Metanephros (tissue), 2 donors: ENCODE measurements at places on chromosomes 5 and 9. TPM values are rescaled to one million over a fixed set of nuclear protein-coding genes. Genes with fewer than 3 reads are reported as not detected.

The CNTNAP3 gene
- total RNA-seq = 9.2 TPM

The NIPSNAP3A gene
- 47.2 TPM for total RNA-seq

The TAS2R1 gene
- not detected for total RNA-seq

The WNT8A gene
- total RNA-seq = 0.18 TPM

The FOXD4L6 gene
- not detected for total RNA-seq

The PCDHA11 gene
- total RNA-seq = 0.82 TPM

The LECT2 gene
- not detected for total RNA-seq

The DMRT2 gene
- total RNA-seq = 7.0 TPM

The S1PR3 gene
- total RNA-seq = 77.5 TPM

The TSTD2 gene
- 26.0 TPM for total RNA-seq

The MYOT gene
- 54.2 TPM for total RNA-seq

The PRSS3 gene
- 0.64 TPM for total RNA-seq

The KIF12 gene
- total RNA-seq = 101 TPM

The SLC34A1 gene
- total RNA-seq = 166 TPM

The GLRA1 gene
- not detected for total RNA-seq

The CD74 gene
- 619 TPM for total RNA-seq

The LHFPL2 gene
- 62.5 TPM for total RNA-seq

The RNF180 gene
- total RNA-seq = 20.1 TPM

The SLC24A2 gene
- total RNA-seq = 0.23 TPM

The INSL4 gene
- not detected for total RNA-seq

The EHMT1 gene
- 96.8 TPM for total RNA-seq

The C5orf52 gene
- total RNA-seq = not detected

The DAB2 gene
- total RNA-seq = 101 TPM

The ZBED3 gene
- 11.3 TPM for total RNA-seq

The CDH9 gene
- 10.2 TPM for total RNA-seq

The SEMA5A gene
- total RNA-seq = 45.6 TPM
